ENCODE measurements at places on chromosomes 16 and 17. TPM values are rescaled to one million over a fixed set of nuclear protein-coding genes. Genes with fewer than 3 reads are reported as not detected.

DNA sequence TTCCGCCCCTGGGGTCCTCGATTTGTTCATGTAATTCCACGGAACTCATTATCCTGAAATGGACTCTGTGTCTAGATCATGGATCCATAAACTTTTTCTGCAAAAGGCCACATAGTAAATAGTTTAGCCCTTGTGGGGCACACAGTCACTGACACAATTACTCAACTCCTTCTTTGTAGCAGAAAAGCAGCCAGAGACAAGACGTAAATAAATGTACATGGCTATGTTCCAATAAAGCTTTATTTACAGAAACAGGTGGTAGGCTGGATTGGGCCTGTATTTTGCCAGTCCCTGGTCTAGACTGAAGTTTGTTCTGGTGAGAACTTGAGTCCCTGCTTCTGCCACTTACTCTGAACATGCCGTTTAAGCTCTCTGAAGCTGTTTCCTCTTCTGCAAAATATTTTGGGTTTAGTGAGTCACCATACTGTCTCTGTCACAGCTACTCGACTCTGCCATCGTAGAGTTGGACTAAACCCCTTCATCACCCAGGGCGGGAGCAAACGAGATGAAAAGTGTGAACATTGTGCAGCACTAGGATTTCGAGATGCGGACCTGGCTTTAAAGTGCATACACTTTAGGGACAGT lies 61.9 kb upstream of the FOXF1 start:
- no peaks in the 10 kb centered on the region for H3K27me3 ChIP-seq
- no peaks in the 10 kb centered on the region for H3K36me3 ChIP-seq
- H3K27ac ChIP-seq, result no peak overlapping the region
- DNase-seq, result no peak

DNA sequence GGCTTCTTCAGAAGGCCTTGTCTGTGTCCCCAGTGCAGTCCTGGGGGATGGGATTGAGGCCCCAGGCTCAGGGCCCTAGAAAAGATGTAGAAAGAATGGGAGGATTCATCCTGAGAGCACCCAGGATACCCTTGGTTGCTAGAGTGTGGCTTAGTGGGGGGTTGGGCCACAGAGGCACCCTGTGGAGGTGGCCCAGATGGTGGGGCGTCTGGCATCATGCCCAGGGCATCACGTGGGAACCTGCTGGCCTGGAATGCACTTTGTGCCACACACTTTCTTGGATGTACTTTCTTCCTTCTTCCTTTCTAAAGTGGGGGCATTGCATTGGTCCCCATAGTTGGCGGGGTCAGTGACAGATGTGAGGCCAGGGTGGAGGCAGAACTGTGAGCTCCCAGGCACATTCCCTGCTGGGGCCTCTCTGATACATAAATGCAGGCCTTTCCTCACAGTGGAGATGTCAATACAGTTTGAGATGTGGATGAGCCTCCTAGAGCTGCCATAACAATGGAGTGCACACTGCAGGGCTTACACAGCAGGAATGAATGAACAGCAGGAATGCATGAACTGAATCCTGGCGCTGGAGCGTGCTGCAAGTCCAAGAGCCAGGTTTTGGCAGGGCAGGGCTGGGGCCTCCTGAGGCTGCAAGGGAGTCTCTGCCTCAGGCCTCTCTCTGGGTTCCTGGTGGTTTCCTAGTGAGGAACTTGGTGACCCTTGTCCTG lies 43.3 kb downstream of the MGAT5B start:
- H3K4me1 ChIP-seq, result no peaks in the 10 kb centered on the region
- no peak overlapping the region for H3K4me3 ChIP-seq
- H3K36me3 ChIP-seq, result no peaks in the 10 kb centered on the region

Gene FOXJ1
- total RNA-seq, result not detected

- H3K27me3 ChIP-seq, result no peaks in the 10 kb centered on the region
- H3K36me3 ChIP-seq, result no peaks in the 10 kb centered on the region
- H3K27ac ChIP-seq, result no peak overlapping the region
- H3K4me3 ChIP-seq, result no peak overlapping the region
Measured at GRCh38 chr16:82187829-82188228, 17.8 kb upstream of the MPHOSPH6 start.

DNA sequence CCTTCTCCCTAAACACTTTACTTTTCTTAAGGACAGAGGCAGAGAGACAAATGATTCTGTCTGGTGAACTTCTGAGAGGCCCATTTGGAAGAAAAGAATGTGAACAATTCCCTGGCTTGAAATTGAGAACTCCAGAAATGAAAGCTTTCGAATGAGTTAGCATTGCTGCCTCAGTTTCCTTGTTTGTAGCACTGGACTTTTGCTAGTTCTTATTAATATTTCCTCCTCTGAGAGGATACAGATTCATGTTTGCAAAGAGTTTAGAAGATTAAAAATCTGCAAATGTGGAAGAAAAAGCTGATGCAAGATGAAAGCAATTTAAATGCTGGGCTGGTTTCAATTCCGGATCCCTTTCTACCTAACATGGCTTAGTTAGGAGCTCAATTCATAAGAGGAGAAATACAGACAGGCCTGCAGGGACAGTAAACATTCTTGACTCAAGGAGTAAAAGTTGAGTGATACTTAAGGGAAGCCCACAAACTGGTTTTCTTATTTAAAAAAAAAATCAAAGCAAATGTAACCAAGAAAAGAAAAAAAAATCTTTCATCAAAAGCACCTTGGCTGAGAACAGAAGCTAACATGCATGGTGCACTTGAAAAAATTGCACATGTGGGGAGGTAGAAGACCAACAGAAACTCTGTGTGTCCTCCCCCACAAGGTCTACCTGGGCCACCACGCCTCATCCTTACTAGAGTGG lies 27.1 kb downstream of the HNF1B start:
- no peak overlapping the region for H3K4me3 ChIP-seq
- H3K27ac ChIP-seq, result no peak overlapping the region
- DNase-seq, result no peak
- H3K36me3 ChIP-seq, result no peaks in the 10 kb centered on the region
- H3K4me1 ChIP-seq, result no peaks in the 10 kb centered on the region

DNA sequence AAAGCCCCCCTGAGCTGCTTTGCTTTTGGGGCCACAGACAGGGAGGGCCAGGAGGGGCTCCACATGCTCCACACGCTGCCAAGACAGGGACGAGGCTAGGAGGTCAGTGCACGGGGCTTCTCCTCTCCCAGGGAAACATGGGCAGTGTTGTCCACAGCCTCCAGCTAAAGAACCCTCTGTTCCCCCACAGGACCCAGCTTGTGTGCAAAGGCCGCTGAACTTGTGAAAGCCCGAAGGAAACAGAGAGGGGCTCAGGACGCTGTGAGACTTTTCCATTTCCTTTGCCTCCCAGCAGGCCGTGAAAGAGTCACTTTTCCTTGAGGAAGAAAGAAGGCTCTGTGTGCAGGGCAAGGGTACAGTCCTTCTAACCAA lies 9.7 kb downstream of the CDRT4 start:
- no peak for DNase-seq
- no peaks in the 10 kb centered on the region for H3K36me3 ChIP-seq
- H3K27ac ChIP-seq, result peak overlapping the region; percentile 31
- no peaks in the 10 kb centered on the region for H3K27me3 ChIP-seq
- peaks cover 5% of the 10 kb centered on the region for H3K4me1 ChIP-seq

DNA sequence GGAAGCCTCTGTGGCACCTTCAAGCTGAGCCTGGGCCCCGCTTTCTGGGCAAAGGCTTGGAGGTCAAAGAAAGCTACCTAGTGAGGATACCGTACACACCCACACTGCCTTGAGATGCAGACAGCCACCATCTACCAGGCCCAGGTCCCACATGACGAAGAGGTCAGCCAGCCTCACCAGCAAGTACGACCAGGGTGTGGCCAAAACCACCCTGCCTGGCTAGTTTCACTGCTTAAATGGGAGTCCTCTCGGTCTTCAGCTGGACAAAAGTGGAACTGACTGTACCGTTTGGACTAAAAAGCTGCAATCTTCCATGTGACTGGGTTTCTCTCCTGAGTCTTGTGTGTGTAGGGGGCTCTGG lies 21.6 kb downstream of the VASN start:
- H3K27me3 ChIP-seq, result no peaks in the 10 kb centered on the region
- peak; percentile 62 for DNase-seq
- H3K4me3 ChIP-seq, result no peak overlapping the region

GRCh38 chr16:34078691-34079090 lies 619.3 kb downstream of the TP53TG3F start:
- DNase-seq, result no peak
- no peaks in the 10 kb centered on the region for H3K4me1 ChIP-seq
- H3K4me3 ChIP-seq, result no peak overlapping the region
- no peaks in the 10 kb centered on the region for H3K27me3 ChIP-seq
- H3K27ac ChIP-seq, result no peak overlapping the region

DNA sequence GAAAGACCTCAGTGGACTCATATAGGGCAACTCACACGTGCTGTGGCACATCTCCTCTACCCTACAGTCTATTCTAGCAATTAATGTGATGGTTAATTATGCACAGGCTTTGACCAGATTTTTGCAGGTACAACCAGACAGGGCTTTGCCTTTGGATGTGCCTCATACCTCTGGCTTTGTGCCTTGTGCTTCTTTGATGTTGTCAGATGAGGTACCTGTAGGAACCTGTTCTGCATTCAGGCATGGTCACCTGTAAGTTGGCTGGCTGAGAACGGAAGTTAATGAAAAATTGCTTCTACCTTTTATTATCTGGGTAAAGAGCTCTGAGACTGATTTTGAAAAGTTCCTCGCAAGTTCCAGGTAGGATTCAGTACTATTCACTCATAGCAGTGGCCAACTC lies 462.9 kb upstream of the ZFHX3 start:
- H3K4me3 ChIP-seq, result no peak overlapping the region
- no peaks in the 10 kb centered on the region for H3K27me3 ChIP-seq

- H3K27me3 ChIP-seq, result no peaks in the 10 kb centered on the region
- no peak for DNase-seq
- H3K4me3 ChIP-seq, result no peak overlapping the region
- no peaks in the 10 kb centered on the region for H3K36me3 ChIP-seq
Measured at GRCh38 chr16:27449434-27450195, 47.6 kb downstream of the IL21R start.

DNA sequence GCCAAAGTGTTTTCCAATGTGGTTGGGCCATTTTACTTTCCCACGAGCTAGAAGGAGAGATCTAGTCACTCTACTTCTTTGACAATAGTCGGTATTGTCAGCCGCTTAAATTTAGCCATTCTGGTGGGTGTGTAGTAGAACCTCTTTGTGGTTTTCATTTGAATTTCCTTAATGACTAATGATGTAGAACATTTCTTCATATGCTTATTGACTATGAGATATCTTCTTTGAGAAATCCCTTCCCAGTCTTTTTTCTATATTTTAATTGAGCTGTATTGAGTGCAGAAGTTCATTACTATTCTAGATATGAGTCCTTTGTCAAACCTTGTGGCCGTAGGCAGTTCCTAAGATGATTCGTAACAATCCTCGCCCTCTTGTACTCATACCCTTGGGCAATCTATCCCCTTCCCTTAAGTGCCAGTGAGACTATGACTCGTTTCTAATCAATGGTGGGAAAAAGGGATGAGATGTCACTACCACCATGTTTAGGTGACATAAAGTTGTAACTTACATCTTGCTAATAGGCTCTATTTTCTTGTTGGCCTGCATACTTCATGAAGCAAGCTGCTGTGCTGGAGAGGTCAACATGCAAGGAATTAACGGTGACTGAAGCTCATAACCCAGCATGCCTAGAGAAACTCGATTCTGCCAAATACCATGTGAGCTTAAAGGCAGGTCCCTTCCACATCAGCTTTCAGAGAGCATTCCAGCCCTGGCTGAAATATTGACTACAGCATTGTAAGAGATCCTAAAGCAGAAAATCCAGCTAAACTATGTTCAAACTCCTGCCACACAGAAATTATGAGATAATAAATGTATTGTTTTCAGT lies 817.9 kb upstream of the SOX9 start:
- H3K4me3 ChIP-seq, result no peak overlapping the region
- no peak overlapping the region for H3K27ac ChIP-seq
- no peaks in the 10 kb centered on the region for H3K36me3 ChIP-seq
- H3K27me3 ChIP-seq, result no peaks in the 10 kb centered on the region
- no peak for DNase-seq

DNA sequence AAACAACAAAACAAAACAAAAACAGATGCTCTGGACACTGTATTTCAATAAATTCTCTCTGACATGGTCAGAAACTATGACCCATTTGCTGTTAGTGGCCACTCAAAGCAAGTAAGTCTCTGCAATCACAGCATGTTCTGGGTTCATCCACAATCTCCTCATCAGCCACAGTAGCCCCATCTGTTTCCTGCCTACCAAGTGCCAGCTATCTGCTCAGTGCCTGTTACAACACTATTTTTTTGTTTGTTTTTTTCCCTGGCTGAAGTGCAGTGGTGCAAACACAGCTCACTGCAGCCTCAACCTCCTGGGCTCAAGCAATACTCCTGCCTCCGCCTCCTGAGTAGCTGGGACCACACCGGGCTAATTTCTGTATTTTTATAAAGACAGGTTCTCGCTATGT lies 137.9 kb downstream of the SOX9 start:
- H3K4me1 ChIP-seq, result no peaks in the 10 kb centered on the region
- H3K36me3 ChIP-seq, result no peaks in the 10 kb centered on the region
- DNase-seq, result no peak
- no peaks in the 10 kb centered on the region for H3K27me3 ChIP-seq
- H3K27ac ChIP-seq, result no peak overlapping the region

Gene RAD51C
- 21.0 TPM for total RNA-seq

GRCh38 chr16:66908116-66908515 lies 10.6 kb downstream of the CDH16 start:
- no peak overlapping the region for H3K4me3 ChIP-seq
- H3K27me3 ChIP-seq, result no peaks in the 10 kb centered on the region
- H3K36me3 ChIP-seq, result no peaks in the 10 kb centered on the region
- H3K4me1 ChIP-seq, result no peaks in the 10 kb centered on the region
- DNase-seq, result no peak
- no peak overlapping the region for H3K27ac ChIP-seq

Gene PPP1R1B
- total RNA-seq, result 1.0 TPM

DNA sequence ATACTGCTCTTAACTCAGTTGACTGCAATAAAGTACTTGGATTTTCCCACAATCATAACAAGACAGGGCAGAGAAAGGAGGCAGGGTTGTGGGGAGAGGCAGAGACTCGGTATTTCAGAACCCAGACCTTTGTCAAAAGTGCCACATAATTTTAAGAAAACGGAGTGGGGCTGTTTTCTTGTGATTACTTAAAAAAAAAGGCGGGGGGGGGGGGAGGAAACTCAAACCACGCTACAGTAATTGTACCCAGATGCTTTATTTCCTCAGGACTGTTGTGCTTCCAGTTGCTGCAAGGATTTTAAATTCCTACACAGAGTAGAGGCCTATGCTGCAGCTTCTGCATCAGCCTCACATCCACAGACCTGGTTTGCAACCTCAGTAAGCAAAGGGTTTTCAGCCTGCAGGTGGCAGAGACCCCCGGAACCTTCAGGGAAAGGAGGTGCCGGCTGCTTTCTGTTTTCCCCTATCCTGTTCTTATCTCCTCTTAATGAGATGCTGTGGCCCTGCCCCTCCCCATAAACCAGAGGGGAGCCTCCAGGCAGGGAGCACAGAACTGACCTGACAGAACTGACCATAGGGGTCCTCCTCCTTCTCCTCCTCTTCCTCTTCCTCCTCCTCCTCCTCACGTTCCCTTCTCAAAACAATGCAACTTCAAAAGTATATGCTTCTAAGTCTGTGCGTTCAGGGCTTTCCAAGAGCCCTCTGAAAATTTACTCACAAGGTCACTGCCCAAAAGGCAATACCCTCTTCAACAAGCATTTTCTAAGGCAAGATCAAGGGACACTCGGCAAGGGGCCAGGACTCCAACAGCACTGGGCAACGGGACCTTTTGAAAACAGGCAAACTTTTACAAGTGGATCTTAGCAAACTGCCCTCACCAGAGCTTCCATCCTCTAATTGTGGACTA lies 7.5 kb downstream of the AXIN2 start:
- no peaks in the 10 kb centered on the region for H3K27me3 ChIP-seq
- H3K27ac ChIP-seq, result peak overlapping the region; percentile 1
- no peak for DNase-seq
- H3K4me3 ChIP-seq, result no peak overlapping the region
- H3K4me1 ChIP-seq, result peaks cover 2% of the 10 kb centered on the region
- no peaks in the 10 kb centered on the region for H3K36me3 ChIP-seq

GRCh38 chr17:74964988-74965622 lies 7.5 kb downstream of the HID1 start:
- no peaks in the 10 kb centered on the region for H3K36me3 ChIP-seq
- no peak for DNase-seq
- H3K27ac ChIP-seq, result no peak overlapping the region
